CD4-positive, alpha-beta memory T cell (primary cell): ENCODE measurements at places on chromosomes 12 and 14.

- DNase-seq = no peak
These were observed 126.0 kb upstream of the ATF7IP start for GRCh38 chr12:14239350-14239934.

DNA sequence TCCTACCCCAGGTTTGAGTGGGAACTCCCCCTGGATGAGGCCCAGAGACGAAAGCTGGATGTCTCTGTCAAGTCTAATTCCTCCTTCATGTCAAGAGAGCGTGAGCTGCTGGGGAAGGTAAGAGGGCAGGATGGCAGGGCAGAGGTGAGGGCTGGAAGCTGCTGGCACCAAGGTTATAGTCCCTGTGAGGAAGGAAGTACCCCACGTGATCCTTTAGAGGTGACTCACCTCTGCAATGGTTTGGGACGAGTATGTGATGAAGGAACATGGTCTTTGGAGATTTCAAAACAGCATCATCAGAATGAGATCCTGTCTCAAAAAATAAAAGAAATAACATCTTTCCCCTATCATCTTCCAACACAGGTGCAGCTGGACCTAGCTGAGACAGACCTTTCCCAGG is 9.2 kb upstream of the MYL6B start:
- DNase-seq = no peak

GRCh38 chr12:104956870-104957718 is 996 bp downstream of the SLC41A2 start:
- DNase-seq = no peak

GRCh38 chr14:30692669-30693068 is 70.5 kb downstream of the SCFD1 start:
- no peak for DNase-seq

DNA sequence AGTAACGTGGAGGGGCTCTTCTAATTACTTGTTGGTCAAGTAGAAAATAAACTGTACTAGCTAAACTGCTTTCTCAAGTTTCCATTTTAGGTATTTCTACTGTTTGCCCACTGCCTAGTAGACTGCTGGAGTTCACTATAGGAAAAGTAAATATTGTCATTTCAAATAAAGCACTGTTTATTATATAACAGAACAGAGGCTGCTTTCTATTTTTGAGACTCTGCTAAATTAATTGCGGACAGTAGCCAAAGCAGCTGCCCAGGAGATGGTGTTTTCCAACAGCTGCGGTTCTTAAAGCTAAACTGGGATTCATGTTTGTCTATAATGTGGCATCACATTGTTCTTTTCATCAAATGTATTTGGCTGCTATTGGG is 15.9 kb upstream of the SIX1 start:
- no peak for DNase-seq

DNA sequence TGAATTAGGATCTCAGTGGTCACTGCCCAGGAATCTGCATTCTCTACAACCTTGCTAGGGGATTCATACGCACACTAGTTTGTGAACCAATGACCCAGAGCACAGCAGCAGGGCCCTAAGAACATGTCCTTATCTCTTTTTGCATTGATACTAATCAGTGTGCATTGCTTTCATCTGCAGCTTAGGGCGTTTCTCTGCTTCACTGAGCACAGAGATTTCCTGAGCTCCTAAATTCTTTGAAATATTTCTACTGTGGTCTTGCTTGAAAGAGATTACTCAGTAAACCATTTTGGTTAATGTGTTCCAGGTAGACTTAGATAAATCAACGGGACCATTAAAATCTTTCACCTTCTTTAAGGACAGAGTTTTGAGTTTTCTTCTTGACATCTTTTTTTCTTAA is 351.3 kb upstream of the KITLG start:
- DNase-seq = no peak

DNA sequence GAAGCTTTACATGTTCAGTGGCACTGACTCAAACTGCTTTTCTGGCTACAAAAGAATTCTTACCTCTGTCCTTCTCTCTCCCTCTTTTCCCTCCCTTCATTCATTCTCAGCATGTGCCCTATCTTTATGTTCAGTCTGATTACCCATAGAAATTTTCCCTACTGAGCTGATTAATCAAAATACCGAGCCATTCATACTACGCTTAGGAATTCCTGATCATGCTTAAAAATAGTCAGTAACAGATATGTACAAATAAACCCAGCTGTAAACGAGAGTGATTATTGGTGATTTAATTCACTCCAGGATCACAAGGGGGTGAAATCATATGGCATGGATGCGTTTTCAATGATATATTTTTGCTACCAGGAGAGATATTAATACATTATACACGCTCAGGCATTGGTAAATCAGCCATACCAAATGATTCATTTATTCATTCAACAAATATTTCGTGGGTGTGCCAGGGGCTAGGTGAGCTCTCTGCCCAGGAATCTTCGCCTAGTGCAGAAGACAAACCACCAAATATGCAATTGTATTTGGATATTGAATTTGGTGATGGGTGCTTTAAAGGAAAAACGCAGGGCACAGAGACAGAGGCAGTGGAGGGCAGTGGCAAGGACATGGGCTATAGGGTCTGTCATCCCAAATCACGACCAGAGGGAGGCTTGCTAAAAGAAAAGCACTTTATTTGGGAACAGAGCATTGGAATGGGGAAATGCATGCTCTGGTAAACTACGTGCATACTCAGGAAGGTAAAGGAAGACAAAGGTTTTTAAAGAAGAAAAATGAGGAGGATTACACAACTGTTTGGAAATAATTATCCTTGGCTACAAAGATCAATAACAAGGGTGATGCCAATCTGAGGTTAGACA is 13.9 kb upstream of the VRK1 start:
- no peak for DNase-seq

DNA sequence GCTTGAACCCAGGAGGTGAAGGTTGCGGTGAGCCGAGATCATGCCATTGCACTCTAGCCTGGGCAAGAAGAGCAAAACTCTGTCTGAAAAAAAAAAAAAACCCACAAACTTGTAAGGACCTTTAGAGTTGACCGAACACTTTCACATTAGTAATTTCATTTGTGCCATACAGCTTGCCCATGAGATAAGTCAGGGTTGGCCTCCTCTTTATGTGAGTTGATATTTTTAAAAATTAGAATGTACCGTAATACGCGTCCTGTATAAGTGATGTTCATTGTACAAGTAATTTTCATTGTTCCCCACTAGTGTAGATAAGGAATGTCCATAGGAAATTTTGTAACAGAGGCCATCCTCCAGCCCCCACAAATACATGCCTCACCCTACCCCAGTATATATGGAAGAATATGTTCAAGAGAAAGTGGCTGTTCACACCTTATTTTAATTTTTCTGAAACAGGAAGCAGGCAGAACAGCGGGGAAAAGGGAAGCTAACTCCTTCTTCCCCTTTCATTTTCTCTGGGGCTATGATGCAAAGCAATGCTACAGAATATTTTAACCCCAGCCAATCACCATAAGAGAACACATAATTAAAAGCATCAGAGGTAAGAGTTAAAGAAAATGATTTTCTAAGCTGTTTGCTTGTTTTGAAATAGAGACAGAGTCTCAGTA is 31.9 kb upstream of the HIF1A start:
- no peak for DNase-seq

- DNase-seq = no peak
These were observed 9.2 kb upstream of the GOLGA3 start for GRCh38 chr12:132837693-132838409.

DNA sequence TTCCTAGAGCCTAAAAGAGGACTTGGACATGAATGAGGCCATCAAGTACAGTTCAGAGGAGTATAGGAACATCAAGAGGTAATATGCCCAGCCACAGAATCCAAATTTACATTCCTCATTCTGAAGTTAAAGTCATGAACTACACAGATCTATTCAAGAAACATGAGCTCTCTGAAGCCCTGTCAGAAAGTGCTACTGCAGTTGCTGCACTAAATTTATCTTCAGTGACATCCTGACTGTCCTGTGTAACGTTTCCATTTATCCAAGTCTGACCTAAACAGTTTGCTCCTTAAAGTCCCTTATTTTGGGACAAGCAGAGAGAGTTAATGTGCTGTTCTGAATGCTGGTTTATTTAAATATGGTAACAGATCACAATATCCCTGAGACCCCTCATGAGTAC is 28.2 kb downstream of the NEK9 start:
- no peak for DNase-seq

DNA sequence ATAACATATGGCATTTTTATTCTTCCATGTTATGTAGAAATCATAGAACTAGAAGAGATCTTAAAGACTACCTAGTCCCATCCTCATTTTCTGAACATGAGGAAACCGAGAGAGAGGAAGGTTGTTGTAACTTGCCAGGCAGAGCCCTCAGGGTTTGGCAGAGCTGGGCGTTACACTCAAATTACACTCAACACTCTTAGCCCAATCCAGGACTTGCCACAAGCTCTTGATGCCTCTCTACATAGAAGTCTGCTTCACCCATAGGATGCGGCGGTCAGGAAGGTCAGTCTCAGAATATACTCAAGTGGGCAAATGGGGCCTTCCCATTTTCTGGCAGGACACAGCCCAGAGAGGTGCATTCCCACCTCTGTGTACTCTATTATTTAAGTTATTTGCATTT is 208.1 kb downstream of the ZFP36L1 start:
- no peak for DNase-seq

DNA sequence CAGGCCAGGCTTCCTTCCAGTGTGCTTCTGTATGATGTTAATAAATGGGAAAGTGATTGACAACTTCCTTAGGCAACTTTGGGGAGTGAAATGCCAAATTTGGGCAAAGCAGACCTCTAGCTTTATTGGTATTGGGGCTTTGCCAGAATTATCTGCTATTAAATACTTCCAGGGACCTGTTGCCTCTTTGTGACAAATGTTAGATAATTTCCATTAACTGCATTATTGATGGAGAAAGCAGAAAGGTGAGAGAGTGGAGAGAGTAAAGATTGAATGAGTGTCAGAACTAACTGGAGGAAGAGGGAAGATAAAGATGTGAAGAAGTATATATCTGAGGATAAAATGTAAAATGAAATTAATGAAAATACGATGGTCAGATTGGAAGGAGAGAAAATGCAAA is 94.5 kb downstream of the CACNA1C start:
- no peak for DNase-seq

GRCh38 chr14:67241411-67242167 is at the start of gene PALS1:
TSS of gene PALS1 (plus strand) at chr14:67241435. CDS start at chr14:67279171, 37,736 bp downstream.
- DNase-seq = peak; percentile 65

DNA sequence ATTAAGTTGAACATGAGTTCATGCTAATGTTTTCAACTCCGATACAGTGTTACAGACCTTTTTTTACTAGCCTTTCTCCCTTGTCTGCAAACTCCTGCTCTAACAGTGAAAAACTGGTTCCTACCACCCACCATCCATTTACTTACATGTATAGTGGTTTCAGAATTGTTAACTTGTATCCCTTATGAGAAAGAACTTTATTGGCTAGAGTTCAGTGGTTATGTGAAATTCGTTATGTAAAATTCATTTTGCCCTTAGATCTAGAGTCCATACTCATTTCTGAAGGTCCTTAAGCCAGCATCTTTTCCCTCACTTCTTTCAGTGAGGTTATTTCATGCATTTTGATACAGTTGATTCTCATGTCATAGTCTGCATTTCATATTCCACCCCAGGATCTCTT is 51.0 kb downstream of the PRKCH start:
- no peak for DNase-seq

DNA sequence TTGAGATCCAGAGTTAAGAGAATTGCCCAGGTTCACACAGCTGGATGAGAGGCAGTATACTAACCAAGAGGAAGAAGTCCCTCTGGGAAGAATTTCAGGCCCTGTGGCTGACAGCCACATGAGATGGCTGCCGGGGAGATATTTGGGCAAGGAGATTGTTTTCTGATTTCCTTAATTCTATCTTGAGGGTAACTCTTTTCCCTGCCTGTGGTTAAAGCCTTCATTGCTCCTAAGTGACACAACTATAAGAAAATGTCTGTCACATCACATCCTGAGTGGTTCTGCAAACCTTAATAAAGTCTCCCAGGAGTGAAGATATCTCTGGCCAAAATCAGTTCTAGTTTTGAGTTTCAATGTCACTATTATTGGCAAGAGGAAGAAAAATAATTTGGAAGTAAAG is 9.6 kb downstream of the ARHGDIB start:
- DNase-seq = no peak

- no peak for DNase-seq
These were observed 35.1 kb downstream of the PCNX1 start for GRCh38 chr14:70942342-70942706.

DNA sequence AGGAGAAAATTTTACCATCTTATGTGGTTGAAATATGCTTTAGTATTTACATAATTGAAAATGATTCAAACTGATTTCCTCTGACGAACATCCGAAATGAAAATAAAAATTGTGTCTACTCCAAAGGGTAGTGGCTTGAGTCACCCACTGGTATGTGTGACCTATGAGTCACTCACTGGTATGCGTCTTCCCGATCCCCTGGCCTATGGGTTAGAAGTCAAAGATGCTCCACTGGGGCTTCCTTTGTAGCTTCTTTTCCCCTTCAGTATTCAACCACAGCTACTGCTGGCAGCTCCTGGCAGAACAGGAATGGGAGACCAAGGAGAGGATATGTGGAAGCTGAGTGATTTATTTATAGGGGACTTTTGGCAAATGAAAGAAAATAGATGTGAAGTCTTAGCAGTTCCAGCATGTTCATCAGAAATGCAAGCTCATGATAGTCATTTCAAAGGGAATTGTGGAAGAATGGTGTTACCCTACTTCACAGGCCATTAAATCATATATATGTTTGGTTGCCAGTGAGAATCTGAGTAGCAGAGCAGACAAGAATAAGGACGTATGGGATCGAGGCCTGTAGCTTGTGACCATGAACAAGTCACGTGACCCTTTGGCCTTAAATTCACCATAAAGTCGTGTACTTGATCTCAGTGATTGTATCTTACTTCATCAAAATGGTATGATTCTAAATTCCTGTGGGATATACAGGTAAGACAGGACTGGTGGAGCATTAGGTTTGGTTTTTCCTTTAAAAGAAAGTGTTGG is 108.3 kb downstream of the CRADD start:
- peak; percentile 73 for DNase-seq
